ENCODE measurements at places on chromosomes 2 and 18.

GRCh38 chr2:13601506-13601905 is 884.8 kb downstream of the TRIB2 start:
- no peak for DNase-seq

GRCh38 chr2:168345601-168346000 is 98.2 kb upstream of the STK39 start:
- DNase-seq: no peak

DNA sequence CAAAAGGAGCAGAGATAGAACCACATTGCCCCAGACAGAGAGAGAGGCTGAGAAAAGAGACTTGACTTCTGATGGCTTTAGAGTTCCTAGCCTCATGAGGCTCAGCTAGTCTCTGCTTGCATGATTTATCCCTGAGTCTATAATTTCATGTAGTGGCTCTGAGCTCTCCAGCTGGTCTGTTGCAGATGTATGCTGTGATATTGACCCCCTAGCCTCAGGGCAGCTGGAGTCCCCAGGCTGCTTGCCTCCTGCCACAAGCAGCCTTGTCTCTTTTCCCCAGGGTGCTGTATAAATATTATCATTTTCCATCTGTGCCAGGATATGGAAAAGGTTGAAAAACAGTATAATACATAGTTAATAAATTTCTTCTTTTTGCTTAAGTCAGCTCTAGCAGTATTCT is 467.6 kb upstream of the CWC22 start:
- no peak for DNase-seq

GRCh38 chr2:62224976-62225375 is 29.1 kb downstream of the B3GNT2 start:
- DNase-seq: no peak

GRCh38 chr2:144922519-144922918 is 402.6 kb upstream of the ZEB2 start:
- DNase-seq: no peak

GRCh38 chr2:241108271-241109209 is 6.5 kb upstream of the MTERF4 start:
- no peak for DNase-seq

- DNase-seq: no peak
These were observed 32.2 kb upstream of the ZFP36L2 start for GRCh38 chr2:43258547-43259156.

- DNase-seq: no peak
These were observed 734.9 kb downstream of the EPHA4 start for GRCh38 chr2:220837226-220837625.

- DNase-seq: no peak
These were observed 290.8 kb downstream of the PRKCE start for GRCh38 chr2:45942237-45942738.

GRCh38 chr2:11904029-11904428 is 157.6 kb downstream of the LPIN1 start:
- DNase-seq: no peak

- no peak for DNase-seq
These were observed 20.8 kb upstream of the SOS1 start for GRCh38 chr2:39141334-39142271.

DNA sequence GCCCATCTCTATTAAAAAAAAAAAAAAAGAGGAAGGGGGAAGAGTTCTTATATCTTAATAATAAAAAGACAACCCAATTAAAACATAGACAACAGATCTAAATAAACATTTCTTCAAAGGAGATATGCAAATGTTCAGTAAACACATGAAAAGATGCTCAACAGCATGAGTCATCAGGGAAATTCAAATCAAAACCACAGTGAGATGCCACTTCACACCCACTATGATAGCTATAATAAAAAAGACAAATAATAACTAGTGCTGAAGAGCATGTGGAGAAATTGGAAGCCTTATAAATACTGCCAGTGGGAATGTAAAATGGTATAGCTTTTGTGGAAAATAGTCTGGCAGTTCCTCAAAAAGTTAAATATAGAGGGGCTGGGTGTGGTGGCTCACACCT is 61.5 kb upstream of the CYP20A1 start:
- DNase-seq: no peak

GRCh38 chr18:79496978-79497637 is 101.4 kb downstream of the NFATC1 start:
- no peak for DNase-seq

DNA sequence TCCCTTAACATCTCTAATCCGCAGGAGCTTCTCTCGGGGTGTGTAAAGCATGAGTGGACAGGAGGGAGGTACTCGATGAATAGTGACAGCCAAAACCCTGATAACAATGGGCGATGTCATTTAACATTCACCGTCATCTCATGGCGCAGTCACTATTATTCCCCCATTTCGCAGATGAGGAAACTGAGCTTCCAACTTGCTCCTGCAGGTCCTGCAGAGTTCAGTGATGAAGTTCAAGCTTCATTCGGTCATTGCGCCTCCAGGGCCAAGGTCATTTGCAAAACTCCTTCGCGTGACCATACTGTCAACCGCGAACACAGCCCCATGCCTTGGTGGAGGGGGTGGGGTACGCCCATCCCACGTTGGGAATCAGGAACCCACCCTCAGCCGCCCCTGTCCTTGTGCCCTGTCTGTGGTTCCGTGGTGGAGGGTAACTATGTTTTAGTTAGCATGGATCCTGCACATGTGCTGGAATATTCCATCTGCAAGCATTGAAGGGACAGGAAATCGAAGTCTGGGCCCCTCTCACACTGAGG is 215.5 kb downstream of the TFCP2L1 start:
- DNase-seq: no peak

- peak; percentile 10 for DNase-seq
These were observed 40.0 kb downstream of the ICA1L start for GRCh38 chr2:202831242-202832220.

- DNase-seq: peak; percentile 17
These were observed 9.4 kb upstream of the IL1RL1 start for GRCh38 chr2:102301867-102302362.

GRCh38 chr2:102042196-102043081 is 50.7 kb downstream of the IL1R2 start:
- no peak for DNase-seq

GRCh38 chr18:75752740-75753263 is 325.3 kb upstream of the SMIM21 start:
- no peak for DNase-seq

- no peak for DNase-seq
These were observed 11.8 kb upstream of the DUSP2 start for GRCh38 chr2:96156926-96157648.

DNA sequence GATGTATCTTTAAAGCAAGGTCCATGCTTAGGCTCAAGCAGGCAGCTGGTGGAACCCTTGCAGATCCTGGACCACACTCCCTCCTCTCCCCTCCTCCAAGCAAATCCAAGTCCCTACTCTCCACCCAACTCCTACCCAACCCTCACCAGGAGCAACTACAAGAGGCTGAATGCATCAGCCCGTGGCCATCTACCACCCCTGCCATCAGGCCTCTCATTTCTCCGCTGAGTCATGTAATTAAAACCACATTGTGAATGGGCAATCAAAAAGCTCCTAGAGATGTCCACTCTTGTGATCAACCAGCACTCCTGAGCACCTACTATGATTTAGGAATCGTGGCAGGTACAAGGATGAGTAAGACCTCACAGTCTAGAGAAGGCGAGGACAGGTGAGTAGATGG is 142.2 kb upstream of the CAPN13 start:
- no peak for DNase-seq

GRCh38 chr18:45416168-45416567 is 199.1 kb upstream of the SLC14A2 start:
- DNase-seq: no peak

- no peak for DNase-seq
These were observed 6.1 kb downstream of the MPV17 start for GRCh38 chr2:27316655-27317412.

DNA sequence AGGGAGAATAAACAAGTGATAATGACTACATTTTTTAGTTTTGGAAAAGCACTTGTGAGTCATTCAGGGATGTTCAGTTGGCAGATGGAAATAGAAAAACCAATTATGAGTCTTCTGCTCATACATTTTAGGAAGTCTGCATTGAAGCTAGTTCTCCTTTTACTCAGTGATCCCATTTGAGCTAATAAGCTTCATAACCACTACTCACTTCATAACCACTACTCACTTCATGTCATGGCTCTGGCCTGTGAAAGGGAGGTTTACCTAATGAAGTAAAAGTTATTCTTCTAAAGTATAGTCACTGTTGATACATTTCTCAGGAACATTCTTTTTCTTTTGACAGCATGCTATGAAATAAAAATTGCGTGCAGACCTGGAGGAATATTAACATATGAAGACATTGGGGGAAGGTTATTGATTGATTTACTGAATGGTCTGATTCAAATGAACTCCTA is 948.7 kb downstream of the TSN start:
- DNase-seq: no peak

- DNase-seq: no peak
These were observed 21.7 kb downstream of the IGFBP5 start for GRCh38 chr2:216673609-216674008.

DNA sequence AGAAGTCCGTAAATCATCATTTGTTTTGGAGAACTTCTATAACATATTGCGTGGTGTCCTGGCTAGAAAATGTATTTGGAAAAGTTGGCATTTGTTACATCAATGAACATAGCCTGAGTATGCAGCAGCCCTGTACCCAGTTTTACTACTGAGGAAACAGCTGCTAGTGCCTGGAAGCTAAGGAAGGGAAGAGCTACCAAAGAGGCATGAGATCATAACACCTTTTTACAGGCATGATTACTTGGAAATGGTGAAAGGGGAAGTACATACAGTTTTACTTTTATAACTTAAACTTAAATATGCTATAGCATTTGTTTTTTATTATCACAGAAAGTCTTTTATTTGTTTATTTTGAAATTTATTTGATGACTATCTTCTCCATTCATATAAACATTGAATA is 128.4 kb upstream of the MC4R start:
- no peak for DNase-seq

- no peak for DNase-seq
These were observed 77.8 kb downstream of the CTIF start for GRCh38 chr18:48616484-48617255.

DNA sequence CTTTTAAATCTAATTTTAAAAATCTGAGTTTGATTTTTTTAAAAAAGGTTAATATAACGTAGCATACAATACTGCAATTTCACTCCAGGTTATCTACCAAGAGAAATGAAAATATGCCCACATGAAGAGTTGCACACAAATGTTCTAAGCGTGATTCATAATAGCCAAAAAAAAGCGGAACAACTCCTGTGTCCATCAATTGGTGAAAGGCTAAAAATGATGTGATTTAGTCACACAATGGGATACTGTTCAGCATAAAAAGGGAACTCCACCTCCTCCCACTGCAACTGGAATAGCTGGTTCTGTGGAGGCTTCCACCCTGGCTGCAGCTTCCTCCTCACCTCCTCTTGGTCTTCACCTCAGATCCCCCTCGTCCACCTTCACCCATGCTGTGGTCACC is 132.8 kb downstream of the PIK3C3 start:
- no peak for DNase-seq

GRCh38 chr2:175804122-175804521 is 197.9 kb downstream of the LNPK start:
- no peak for DNase-seq

- DNase-seq: no peak
These were observed 66.7 kb upstream of the RMDN2 start for GRCh38 chr2:37858400-37858711.

- no peak for DNase-seq
These were observed 44.8 kb downstream of the TCF4 start for GRCh38 chr18:55543130-55543704.

DNA sequence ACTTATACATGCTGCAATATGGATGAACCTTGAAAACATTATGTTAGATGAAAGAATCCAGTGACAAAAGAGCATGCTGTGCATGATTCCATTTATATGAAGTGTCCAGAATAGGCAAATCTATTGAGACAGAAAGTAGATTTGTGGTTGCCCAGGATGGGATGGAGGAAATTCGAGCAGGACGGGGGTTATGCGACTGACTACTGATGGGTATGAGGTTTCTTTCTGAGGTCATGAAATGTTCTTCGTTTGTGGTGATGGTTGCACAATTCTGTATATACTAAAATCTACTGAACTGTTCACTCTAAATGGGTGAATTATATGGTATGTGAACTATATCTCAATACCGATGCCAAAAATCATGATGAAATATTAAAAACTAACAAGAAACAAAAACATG is 18.9 kb upstream of the MTERF4 start:
- DNase-seq: no peak

DNA sequence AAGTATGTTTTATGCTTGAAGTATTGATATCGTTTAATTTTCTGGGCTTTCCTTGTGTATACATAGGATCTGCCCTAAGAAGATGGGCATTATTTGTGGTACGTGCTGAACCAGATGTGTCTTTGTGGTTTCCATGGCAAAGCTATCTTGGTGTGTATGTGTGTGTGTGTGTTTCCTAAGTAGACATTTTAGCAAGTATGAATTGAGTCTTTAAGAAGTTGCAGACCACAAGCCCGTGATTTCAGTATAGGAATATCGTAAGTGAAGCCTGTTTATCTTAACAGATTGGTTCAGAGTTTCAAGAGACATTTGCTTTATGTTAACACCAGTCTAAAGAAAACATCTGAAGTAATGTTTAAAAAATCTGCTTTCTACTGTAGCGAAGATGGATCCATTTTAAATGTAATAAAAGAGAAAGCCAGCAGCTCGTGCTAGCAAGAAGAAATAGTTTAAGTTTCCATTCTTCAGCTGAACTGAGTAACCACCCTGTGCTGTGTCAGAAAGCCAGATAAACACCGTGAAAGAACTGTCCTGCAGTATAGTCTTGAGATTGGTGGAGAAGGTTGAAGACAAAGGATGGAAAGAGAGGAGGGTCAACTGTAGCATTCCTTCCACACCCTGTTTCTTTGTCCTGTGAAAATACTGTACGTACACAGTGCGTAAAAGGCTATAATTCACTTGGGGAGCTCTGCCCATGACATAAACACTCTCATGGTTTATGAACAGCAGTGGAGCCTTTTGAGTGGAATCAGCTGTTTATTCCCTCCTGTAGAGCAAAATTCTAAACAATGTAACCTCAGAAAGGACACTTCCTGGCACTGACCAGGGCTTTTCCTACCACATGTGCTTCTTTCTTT is 91.9 kb upstream of the FOSL2 start:
- no peak for DNase-seq

GRCh38 chr2:8357738-8358518 is 323.9 kb upstream of the ID2 start:
- no peak for DNase-seq

- DNase-seq: no peak
These were observed 3.0 kb upstream of the OTX1 start for GRCh38 chr2:63047321-63048279.

GRCh38 chr2:33530690-33531548 is 54.5 kb downstream of the RASGRP3 start:
- DNase-seq: no peak

- DNase-seq: no peak
These were observed 16.9 kb downstream of the STEAP3 start for GRCh38 chr2:119240311-119241204.

DNA sequence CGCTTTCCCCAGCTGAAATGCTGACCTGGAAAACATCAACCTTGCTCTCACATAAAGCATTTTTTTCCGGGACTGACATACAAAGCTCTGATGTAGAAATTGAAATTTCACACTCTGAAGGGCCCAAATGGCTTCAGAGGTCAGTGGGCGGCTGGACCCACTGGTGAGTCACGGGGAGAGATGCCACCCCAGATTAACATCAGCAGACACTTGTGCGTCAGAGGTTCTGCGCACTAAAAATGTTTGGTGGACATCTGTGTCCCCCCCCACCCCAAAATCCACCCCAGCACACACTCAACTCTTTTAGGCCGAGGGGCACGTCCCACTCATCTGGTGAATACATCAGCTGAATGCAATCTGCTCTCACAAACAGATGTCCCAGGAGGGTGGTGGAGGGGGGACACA is 208.9 kb downstream of the ASB1 start:
- DNase-seq: no peak

- no peak for DNase-seq
These were observed 74.2 kb upstream of the LAPTM4A start for GRCh38 chr2:20125616-20126015.
